Eye (tissue), 1 donor: ENCODE measurements at places on chromosomes 5 and 9.

- no peak for DNase-seq
Measured at GRCh38 chr9:32399110-32399815, 14.8 kb downstream of the ACO1 start.

DNA sequence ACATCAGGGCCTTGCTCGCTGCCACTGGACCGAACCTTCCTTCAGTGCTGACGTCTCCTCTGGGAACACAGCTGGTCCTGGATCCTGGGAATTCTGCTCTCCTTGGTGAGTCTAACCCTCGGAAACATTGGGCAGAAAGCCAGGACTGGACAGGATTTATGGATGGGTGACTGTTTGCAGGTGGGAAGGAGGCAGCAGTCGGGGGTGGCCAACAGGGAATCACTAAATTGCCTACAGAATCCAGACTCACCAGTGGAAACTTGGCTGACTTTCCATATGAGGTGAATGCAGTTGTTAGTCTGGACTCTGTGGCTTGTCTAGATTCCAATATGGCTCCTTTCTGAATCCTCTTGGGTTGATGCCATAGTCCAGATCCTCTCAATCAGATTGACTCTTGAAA, 203.1 kb downstream of the SAXO1 start:
- no peak for DNase-seq

GRCh38 chr5:120604884-120605283, 140.8 kb downstream of the PRR16 start:
- DNase-seq, result peak; percentile 15

DNA sequence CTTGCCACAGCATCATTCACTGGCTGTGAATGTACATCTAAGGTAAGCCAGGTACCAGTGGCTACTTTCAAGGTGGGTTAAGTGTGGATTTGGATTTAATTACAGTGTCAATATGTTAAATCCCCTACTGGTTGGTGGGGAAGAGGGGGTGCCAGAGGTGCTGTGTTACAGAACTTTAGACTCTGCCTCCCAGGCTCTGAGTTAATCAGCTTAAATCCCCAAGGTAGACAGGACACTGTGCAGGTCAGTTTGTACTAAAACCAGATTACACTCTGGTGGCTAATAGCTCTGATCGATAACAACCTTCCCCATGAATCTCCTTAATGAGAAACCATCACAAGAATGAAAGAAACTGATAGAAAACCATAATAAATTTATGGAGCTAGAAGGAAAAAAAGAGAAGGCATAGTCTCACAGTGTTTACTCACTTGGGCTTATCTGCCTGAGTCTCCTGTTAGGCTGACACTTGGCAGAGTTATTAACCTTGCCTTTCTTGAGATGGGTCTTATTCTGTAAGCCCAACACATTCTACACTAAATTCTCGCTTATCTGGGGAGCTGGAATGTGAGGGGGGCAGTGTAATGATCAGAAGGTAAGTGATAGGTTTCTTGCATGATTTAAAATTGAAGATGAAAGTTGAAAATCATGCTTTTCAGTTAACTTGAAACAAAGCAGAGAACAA, 106.8 kb downstream of the LMNB1 start:
- no peak for DNase-seq

GRCh38 chr9:1129382-1129781, 79.2 kb downstream of the DMRT2 start:
- DNase-seq, result no peak

GRCh38 chr5:127450046-127450445, 67.4 kb upstream of the PRRC1 start:
- DNase-seq, result no peak

- DNase-seq, result peak; percentile 82
Measured at GRCh38 chr5:177494346-177495195, 2.8 kb downstream of the PDLIM7 start.

DNA sequence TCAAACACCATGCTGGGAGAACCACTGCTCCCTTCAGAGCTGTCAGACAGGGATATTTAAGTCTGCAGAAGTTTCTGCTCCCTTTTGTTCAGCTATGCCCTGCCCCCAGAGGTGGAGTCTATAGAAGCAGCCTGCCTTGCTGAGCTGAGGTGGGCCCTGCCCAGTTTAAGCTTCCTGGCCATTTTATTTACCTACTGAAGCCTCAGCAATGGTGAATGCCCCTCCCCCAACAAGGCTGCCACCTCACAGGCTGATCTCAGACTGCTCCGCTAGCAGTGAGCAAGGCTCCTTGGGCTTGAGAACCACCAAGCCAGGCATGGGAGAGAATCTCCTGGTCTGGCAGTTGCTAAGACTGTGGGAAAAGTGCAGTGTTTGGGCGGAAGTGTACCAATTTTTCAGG, 205.5 kb upstream of the PTGER4 start:
- DNase-seq, result no peak

DNA sequence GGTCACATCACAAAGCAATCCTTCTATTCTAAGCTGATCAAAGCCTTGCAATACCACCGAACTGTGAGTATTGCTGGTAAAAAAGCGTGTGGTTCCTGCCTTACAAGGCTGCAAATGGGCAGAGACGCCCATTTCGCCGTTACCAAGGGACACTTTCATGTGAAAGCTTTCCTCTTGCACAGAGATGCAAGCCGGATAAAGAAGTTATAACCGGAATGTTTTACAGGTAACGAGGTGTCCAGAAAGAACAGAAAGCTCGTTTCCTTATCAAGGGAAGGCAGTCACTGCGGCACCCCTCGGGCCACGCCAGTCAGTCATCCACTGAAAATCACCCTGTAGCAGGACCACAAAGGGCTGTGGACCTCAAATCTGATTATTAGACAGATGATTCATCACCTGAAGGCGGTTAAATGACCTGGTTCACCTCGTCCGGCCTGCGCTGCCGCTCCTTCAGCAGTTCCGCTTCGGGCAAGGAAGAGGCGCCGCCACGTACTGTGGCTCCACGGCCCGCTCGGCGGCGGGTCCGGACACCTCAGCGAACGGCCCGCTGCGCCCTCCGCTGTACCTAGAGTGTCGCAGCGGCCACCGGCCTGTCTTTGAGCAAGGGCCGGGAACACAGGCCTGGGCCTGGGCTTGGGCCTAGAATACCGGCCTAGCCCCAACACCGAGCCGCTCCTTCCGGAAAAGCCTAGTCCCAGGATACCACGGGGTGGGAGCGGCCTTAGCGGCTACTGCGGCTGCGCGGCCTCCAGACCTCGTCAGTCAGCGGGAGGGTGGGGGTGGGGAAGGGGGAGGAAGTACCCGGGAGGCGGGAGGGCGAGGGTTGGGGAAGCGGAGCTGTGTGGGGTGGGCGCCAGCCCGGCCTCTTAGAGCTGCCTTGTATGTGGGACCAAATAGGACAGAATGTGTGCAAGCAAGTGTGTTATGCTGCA, at the start of gene KLHL9:
TSS of gene KLHL9 (minus strand) at position 704 of the 932 bp plus-strand sequence. CDS start at position 159, 545 bp downstream.
- DNase-seq, result peak; percentile 97

GRCh38 chr5:116395226-116395625, 179.4 kb downstream of the SEMA6A start:
- DNase-seq, result peak; percentile 75

DNA sequence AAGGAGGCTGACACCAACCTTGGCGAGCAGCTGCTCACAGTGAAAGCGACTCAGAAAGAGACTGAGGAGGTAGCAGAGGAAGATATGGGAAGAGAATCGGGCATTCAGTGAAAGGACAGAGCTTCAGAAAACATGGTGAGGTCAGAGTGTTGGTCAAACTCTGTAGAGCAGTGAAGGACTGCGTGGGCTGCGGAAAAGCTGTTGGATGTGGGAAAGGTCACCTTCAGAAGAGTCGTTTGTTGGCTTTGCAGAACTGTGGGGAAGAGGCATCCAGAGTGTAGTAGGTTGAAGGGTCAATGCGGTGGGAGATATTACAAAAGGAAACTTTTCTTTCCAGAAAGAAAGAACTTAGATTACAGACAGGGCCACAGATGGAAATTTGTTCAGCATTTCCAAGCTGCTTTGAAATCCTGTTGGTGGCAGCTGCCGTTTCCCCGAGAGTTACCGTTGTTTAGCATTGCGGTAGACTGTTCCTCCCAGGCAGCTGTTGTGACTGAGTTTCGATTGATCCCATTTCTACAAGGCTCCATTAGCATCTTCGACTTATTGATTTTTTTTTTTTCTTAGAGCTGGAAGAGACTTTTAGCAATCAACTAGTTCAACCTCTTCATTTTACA, 58.3 kb upstream of the AFAP1L1 start:
- peak; percentile 38 for DNase-seq

- DNase-seq, result peak; percentile 46
Measured at GRCh38 chr5:3394891-3395599, 200.6 kb upstream of the IRX1 start.

- peak; percentile 33 for DNase-seq
Measured at GRCh38 chr5:14364576-14365472, 216.8 kb upstream of the OTULINL start.
